ENCODE measurements at places on chromosomes 11 and 22.

- no peak for DNase-seq
Observed at GRCh38 chr22:44996120-44996519, 13.7 kb downstream of the PHF21B start.

- no peak for DNase-seq
Observed at GRCh38 chr11:32358729-32359128, 76.6 kb downstream of the WT1 start.

DNA sequence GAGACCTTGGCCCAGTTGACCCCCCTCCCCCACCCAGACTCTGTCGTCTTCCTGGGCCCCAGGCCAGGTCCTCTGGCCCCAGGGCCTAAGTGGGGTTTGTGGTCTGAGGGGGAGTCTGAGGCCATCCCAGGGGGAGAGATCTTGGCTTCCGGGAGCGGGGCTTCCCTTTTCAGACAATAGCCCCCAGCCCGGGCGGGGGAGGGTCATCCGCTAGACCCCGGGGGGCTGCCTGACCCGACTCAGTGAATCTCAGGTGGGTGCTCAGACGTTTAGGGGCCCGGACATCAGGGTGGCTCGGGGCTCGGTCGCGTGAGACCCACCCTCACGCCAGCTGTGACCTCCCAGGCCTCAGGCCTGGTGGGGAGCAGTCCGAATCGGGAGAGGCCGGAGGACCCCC lies 609 bp downstream of the MAPK11 start:
- no peak for DNase-seq

- DNase-seq, result no peak
Observed at GRCh38 chr22:46795845-46796565, 33.6 kb downstream of the TBC1D22A start.

DNA sequence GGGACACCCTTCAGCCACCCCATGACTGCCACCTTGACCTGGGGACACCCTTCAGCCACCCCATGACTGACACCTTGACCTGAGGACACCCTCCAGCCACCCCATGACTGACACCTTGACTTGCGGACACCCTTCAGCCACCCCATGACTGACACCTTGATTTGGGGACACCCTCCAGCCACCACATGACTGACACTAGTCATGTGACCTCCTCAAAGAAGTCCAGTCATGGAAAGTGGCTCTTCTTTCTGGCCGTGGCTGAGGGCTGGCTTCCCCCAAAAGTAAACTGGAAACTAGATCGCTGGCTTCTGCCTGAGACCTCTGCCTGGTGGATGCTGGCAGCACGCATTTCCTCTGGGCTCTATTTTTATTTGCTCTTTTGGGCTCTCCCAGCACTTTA lies 28.4 kb downstream of the ARFGAP2 start:
- DNase-seq, result no peak

- DNase-seq, result no peak
Observed at GRCh38 chr22:47174096-47174495, 411.6 kb downstream of the TBC1D22A start.

- DNase-seq, result no peak
Observed at GRCh38 chr11:79472819-79473529, 32.1 kb upstream of the TENM4 start.

Data from activated naive CD4-positive, alpha-beta T cell (primary cell).